ENCODE measurements at places on chromosomes 11 and 22.

DNA sequence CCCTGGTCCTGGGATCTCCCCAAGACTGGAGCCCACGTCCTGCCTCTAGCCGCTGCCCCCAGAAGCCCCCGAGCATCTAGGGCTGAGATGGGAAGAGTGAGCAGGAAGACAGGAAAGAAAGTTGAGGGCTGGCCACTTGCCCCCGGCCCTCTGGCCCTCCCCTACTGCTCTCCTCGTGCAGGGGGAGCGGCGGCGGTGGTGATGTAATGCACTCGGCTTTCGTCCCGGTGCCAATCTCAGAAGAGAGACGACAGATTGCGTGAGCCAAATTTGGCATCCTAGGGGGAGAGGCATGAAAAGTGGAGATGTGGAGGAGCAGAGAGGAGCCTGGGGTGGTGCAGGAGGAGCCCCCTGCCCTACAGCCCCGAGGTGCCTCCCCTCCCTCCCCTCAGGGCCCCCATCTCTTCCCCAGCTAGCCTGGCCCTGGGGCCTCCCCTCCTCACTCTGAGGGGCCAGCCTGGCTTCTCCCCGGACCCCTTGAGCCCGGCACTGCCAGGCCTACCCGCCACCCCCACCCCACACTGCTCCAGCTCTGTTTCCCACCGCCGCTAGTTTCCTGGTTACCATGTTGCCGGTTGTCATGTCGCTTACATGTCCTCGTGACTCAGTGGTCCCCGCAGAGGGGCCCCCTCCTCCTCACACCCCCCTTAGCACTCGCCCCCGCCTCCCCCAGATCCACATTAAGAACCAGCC is 2.5 kb downstream of the KCNJ4 start:
- DNase-seq: no peak

GRCh38 chr11:33802194-33802950 is 28.1 kb upstream of the FBXO3 start:
- no peak for DNase-seq

DNA sequence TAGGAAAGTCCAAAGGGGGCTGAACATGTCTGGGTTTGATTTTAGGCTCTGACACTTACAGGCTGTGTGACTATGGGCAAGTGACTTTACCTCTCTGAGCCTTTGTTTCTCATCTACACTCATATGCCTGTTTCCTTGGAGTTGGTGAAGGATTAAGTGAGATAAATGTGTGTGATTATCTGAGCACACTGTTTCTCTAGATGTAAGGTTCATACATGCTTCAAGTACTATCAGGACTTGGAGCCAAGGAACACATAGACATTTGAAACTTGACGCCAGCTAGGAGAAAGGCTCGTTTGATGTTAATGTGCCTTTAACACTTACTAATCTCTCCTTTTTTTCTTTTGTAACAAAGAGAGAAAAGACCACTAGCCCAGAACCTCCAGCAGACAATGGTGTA is 9.7 kb downstream of the CRYBB1 start:
- no peak for DNase-seq

DNA sequence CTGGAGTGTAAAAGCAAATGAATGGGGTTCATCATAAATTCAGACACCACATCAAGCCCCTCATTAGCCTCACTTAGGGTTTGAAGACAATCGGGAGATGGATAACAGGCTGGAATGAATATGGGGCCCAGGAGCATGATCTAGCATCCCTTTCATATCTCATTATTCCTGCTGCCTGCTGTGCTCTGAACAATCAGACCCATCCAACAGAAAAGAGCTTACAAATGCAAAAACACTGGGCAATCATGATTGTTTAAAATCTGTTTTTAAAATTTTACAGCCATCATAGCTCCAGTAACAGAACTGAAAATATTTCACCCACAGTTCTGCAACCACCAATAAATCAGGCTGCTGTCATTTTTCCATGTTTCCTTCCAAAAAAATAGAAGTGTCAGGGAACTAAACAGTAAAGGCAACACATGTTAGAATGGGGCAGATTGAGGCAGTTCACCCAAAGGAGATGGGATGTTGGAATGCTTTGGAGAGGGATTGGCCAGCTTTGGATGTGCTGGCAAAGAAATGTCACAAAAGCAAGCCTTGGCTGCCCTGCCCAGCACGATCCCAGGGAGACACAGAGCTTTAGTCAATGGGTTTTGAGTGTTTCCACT is 47.8 kb upstream of the BMAL1 start:
- DNase-seq: no peak

GRCh38 chr22:17536269-17536668 is 27.0 kb upstream of the SLC25A18 start:
- DNase-seq: no peak

GRCh38 chr11:70462818-70463477 is 64.6 kb downstream of the CTTN start:
- no peak for DNase-seq

DNA sequence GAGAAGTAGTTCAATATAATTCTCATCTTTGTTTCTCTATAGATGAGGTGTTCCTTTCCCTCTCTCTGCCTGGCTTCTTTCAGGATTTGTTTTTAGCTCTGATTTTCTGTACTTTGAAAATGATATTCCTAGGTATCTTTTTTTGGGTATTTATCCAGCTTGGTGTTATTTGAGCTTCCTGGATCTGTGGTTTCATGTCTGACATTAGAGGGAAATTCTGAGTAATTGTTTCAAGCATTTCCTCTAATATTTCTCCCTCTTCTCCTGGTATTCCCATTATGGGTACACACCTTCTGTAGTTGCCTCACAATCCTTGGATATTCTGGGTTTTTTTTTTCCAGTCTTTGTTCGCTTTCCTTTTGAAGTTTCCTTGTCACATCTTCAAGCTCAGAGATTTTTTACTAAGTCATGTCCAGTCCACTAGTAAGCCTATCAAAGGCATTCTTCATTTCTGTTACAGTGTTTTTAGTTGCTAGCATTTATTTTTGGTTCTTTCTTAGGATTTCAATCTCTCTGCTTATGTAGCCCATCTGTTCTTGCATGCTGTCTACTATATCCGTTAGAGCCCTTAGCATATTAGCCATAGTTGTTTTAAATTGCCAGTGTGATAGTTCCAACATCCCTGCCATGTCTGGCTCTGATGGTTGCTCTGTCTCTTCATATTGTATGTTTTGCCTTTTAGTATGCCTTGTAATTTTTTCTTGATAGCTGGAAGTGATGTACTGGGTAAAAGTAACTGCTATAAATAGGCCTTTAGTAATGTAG is 5.8 kb downstream of the CCDC81 start:
- DNase-seq: no peak

DNA sequence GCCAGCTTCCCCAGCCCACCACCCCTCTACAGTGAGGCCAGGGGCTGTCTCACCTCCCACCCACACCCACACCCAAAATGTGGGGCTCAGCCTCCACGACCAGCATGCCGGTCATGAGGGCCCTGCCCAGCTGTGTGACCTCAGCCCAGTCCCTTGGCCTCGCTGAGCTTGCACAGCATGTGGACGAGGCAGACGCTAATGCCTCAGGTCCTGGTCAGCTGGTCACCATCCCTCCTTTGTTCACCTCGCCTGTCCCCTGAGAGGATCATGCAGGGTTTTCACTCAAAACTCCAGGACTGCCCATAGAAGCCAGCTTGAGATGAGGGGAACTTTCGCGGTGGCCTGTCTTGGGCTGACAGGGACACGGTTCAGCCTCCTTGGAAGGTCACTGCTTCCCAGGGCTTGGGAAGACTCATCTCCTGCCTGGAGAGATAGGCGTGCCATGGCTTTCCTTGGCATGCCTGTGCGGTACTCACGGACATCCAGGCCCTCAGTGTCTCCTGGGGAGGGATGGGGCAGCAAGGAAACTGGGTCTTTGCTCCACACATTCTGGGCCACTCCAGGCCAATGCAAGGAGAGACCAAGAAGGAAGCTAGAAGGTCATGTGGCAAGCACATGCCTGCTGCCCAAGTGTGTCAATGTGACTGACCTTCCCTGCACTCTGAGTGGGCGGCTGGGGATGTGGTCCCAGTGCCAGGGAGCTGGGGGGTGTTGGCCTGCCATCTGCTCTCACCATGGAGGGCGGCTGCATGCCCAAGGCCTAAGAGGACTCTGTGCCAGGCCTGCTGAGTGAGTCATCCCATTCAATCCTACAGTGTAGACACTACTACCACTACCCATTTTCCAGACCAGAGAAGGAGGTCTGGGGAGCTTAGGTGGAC is 3.2 kb upstream of the RTN4R start:
- no peak for DNase-seq

- no peak for DNase-seq
These were observed 227.2 kb upstream of the E2F8 start for GRCh38 chr11:19467904-19468303.

DNA sequence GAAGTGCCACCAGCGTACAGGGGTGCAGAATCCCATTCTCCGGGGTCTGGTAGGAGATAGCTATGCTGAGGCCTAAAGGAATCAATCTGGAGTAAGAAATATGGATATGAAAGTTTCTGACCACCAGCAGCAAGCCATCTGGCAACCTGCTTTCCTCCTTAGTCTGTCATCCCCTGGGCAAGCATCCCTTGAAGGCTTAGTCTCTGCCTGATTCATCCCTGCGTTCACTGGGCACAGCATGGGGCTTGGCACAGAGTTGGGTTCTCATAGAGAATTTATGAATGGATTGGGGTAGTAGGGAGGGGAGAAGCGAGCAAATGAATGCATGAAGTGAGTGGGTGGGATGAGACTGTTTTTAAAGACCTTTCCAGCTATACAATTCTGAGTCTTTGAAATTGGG is 85.8 kb upstream of the NARS2 start:
- no peak for DNase-seq

Data from T-cell (primary cell).